Memory B cell (primary cell): ENCODE measurements at places on chromosomes 6 and 20.

DNA sequence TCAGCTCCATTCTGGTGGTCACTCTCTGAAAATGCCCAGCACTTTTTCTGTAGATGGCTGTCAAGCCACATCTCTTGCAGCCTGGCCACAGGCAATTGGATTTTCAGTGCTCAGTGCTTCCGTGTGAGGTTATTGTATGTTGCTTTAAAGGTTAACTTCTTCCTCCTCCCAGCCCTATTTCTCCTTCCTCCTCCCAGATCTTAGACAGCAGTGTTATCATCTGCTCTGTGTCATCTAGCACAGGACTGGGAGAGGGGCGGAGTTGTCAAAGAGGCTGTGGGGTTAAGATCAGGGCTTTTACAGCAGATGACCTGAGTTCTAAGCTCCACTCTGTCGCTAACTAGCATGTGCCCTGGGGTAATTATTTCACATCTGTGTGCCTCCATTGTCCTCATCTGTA lies 129.0 kb downstream of the PHACTR3 start:
- no peak for DNase-seq

- no peak for DNase-seq
These were observed 1.1 kb downstream of the ARG1 start for GRCh38 chr6:131574133-131574532.

DNA sequence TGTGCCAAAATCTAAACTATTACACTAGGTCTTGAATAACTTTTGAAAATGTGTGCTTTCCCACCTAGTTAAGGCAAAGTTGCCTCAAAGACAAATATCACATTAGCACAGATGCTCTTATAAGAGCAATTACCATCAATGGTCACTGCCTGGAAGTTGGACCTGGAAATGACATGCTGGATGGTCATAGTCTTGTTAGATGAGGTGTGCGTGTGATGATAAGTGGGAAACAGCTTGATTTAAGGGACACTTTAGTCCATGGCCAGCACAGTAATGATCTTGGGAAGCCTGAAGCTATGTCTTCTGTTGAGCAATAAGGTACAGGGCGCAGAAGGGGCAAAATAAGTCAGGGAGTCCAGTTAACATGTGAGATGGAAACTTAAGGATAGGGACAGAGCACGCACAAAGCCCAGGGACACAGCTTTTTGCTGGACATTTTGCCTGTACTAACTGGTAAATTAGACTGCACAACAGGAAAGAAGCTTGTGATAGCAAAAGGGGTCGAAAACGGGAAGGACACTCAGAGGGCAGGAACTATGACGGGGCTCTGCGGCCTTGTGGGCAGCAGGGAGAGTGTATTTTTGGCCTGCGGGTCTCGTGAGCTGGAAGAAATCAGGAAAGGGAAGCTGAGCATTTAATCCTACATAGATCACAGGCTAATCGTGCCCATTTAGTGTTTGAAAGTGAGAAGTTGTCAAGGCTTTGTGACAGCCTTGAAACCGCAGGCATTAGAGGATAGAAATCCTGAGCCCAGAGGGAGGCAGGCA lies 66.7 kb upstream of the BMP2 start:
- no peak for DNase-seq

- no peak for DNase-seq
These were observed 1071.1 kb upstream of the CITED2 start for GRCh38 chr6:140445474-140446004.

- no peak for DNase-seq
These were observed 751.5 kb downstream of the EPHA7 start for GRCh38 chr6:92667843-92668242.

- no peak for DNase-seq
These were observed 136.0 kb upstream of the CST7 start for GRCh38 chr20:24813080-24813479.

- DNase-seq: peak; percentile 30
These were observed 45.5 kb upstream of the SUPT3H start for GRCh38 chr6:45423111-45423823.

DNA sequence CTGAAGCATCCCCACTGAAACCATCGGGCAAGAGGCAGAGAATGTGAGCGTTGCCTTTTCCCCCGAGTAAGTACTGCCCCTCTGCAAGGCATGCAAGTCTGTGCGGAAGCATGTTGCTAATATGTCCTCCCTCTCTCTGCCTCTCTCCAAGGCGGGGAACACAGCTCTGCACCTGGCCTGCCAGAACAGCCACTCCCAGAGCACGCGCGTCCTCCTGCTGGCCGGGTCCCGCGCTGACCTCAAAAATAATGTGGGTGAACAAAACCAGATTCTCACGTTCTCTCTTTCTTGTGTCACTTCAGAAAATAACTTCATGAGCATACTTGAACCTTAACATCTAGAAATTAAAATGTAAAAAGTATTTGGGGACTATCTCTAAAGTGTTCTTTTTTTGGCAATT lies 26.4 kb downstream of the LYRM2 start:
- DNase-seq: no peak

GRCh38 chr6:42280966-42281533 lies 63.4 kb upstream of the MRPS10 start:
- no peak for DNase-seq

GRCh38 chr6:17628873-17629272 lies 28.8 kb downstream of the FAM8A1 start:
- DNase-seq: no peak

GRCh38 chr6:150535151-150535804 lies 64.4 kb upstream of the PLEKHG1 start:
- DNase-seq: no peak

DNA sequence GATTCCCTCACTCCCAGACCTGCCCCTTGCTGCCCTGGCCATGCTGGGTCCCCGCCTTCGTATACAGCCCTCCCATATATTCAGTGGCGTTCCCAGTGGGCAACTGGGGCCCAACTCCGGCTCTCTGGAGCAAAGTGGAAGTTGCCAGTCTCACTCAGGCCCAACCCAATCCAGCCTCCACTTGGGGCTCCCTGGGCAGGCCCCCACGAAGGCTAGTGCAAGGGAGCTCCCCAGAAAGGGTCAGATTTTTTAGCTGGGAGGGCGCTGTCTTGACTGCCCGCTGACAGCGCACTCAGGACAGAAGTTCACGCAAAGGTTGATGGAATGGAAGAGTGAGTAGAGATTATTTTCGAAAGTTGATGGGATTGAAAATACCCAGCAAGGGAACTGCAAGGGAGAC lies 5.9 kb downstream of the TP53TG5 start:
- no peak for DNase-seq

- DNase-seq: no peak
These were observed 146.9 kb downstream of the PDE10A start for GRCh38 chr6:165515963-165516624.

GRCh38 chr6:129262661-129263060 lies 379.7 kb downstream of the LAMA2 start:
- DNase-seq: no peak

DNA sequence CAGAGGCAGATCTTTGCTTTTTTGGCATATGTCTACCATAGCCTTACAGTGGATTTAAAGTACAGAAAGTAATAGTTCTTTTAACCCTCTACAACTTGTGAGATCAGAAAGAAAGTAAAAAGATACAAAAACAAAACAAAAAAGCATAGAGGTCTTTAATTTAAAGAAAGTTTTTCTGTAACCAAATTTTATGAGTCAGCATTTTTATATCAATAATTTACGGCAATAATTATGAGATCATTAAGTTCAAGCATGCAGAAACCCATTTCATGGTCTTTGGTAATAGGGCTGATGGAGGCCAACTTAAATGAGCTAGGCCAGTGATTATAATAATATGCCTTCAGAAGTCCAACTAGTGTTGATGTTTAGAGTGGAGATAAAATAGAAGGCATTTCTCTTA lies 145.9 kb downstream of the AIG1 start:
- DNase-seq: no peak

DNA sequence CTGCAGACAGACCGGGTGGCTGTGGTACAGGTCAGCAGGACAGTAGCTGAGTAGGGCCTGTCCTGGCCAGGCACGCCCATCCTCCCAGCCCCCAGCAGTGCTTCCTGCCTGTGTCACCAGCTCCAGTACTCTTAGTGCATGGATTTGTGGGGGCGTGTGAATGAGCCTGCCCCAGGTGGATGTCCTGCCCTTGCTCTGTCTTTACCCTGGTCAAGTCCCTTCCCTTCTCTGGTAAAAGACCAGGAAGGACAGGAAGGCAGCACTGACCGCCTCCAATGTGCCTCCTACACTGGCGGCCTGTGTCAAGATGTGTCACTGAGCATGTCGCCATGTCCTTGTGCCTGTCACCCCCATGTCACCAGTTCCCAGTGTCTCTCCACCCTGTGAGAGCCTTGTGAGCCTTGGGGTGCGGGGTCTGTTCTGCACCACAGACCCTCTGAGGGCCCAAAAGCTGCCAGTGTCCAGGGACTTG lies 11.9 kb downstream of the TEAD3 start:
- DNase-seq: no peak

GRCh38 chr6:97026298-97026697 lies 101.8 kb downstream of the KLHL32 start:
- DNase-seq: no peak

- DNase-seq: no peak
These were observed 165.4 kb downstream of the SYNDIG1 start for GRCh38 chr20:24634855-24635254.

DNA sequence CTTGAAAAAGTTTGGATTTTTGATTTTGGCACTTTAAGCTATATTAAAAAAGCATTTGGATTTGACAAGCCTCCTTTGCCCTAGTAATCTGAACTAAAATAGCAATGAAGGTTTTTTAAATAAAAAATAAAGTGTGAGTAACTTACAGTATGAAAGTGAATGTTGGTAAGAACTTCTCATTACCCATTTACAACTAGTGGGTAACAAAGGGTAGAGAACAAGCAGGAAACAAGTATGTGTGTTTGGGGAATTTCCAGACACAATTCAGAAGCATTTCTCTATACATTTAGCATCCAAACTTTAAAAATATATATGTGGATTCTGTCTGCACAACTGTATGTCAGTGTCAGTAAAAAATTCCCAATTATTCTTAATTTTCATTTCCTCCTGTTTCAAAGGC lies 2.9 kb downstream of the TMEM30A start:
- DNase-seq: no peak

- no peak for DNase-seq
These were observed 269.0 kb downstream of the COL12A1 start for GRCh38 chr6:74936886-74937285.

- DNase-seq: no peak
These were observed 80.0 kb upstream of the TNFAIP3 start for GRCh38 chr6:137787016-137787415.

DNA sequence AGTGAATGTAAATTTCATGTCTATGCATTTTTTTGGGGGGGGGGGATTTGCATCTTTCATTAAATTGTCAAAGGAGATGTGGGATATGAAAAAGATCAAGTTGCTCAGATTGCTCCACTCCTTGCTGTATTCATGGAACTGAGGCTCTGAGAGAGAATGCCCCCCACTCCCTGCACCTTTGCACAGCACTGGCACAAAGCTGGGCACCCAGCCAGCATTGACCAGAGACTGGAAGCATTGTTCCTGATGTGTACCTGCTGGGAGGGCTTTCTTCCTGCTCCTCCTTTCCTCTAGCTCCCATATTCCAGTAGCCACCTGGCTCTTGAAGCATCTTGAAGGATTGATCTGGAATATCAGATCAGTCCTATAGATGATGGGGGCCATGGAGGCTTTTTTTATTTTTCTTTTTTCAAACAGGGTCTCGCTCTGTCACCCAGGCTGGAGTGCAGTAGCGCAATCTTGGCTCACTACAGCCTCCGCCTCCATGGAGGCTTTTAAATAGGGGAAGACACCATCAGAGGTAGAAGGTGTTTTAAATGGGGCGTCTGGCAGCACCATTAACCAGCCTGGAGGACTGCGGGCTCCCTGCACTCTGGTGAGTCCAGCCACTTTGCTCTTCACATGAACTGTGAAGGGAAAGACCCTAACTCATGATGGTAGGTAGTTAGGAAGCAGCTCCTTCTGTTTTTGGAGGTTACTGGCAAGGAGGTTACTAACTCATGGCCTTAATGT lies 10.9 kb downstream of the DUSP15 start:
- DNase-seq: no peak

- no peak for DNase-seq
These were observed 5.9 kb downstream of the PXDC1 start for GRCh38 chr6:3745566-3746118.

GRCh38 chr6:83221889-83222479 lies 28.8 kb downstream of the RWDD2A start:
- no peak for DNase-seq

DNA sequence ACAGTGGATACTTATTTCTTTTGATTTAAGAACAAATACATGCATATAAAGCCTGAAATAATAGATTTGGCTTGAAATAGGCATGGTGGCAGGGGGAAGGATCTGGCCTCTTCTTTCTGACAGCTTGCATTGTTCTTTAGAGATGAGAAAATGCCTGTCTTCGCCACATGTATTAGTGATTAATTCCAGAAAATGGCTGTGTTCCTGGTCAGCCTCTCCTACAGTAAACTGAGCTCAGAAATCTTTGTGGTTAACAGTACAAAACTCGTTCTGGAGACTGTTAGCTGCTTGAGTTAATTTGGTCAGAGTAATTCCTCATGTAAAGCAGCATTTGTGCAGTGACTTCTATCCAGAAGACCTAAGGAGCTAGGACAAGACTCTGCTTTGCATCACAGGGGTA lies 151.5 kb downstream of the EYA4 start:
- DNase-seq: no peak

DNA sequence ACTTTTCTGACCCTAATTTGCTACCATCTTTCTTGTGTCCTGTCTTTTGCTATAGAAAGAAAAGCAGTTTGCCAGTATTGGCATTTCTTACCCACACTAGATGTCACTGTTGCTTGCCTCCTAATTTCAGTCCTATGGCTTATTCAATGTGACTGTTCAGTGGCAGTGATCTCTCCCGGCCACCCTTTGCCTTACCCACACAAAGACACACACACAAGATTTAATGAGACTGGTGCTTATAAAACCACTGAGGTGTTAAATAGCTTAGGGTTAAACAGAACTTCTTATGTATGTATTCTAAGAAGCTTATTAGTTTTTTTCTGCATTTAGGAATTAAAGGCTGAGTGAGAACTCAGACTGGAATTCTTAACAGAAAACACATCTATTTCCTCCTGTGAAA lies 233.6 kb upstream of the ASCC3 start:
- no peak for DNase-seq

GRCh38 chr20:36717657-36718056 lies 28.2 kb downstream of the NDRG3 start:
- no peak for DNase-seq

GRCh38 chr6:158538741-158539140 lies 21.1 kb upstream of the TMEM181 start:
- no peak for DNase-seq

GRCh38 chr6:147639279-147639678 lies 130.8 kb downstream of the SAMD5 start:
- no peak for DNase-seq

DNA sequence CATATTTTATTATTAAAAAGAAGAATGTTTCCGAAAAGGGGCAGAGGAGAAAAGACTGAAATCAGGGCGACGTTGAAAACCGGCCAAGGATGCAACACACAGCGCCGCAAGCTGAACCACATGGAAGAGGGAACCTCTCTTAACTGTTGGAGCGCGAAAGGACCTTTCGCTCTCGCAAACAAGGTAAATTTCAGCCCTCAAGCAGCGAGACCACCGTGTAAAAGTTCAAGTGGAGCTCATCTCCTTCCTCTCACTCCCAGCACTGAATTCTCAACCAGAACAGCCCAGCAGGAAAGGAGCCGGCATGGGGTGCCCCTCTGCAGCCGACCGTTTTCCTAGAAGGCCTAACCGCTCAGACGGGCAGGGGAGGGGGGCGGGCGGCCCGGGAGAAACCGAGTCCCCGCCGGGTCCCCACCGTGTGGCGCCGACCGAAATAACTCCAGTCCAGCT lies 621 bp downstream of the GPR63 start:
- peak; percentile 11 for DNase-seq
